EL (cell line): ENCODE measurements at places on chromosomes 7 and 10.

DNA sequence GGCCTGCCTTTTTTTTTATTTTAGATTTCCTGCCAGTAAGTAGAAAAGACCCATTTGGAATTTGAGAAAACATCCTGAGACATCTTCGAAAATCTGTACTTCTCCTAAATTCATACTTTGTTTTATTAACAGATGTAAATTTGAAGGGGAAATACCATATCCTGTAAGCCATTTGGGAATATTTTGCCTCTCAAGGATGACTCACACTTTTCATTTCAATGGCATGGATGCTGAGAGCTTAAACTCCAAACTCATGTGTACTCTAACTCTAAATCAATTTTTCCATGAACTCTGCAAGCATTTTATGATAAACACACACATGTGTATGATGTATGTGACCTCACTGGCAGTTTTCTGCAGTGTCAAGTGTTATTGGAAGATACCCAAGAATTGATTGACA is 89.0 kb downstream of the SEMA3A start:
- peak; percentile 28 for DNase-seq

GRCh38 chr7:120827371-120828118 is 30.4 kb downstream of the TSPAN12 start:
- DNase-seq = no peak

- no peak for DNase-seq
Observed at GRCh38 chr7:147106746-147107145, 990.1 kb downstream of the CNTNAP2 start.

- no peak for DNase-seq
Observed at GRCh38 chr10:1166828-1167275, 110.7 kb downstream of the WDR37 start.

DNA sequence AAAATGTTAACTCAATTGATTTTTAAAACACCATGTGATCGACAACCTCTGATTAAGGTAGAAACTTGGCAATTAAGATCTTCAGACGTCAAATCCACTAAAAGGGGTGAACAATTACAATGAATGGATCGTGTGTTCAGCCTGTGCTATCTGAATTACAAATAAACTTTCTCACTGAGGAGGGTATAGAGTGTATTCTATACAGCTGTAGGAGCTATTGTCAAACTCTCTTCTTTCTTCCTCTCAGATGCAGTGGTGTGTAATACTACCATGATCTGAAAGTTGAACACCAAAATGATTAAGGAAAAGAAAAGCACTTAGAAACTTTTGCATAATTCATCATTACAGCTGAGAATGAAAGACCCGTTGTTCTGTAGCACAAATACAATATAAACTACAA is 32.2 kb upstream of the MACC1 start:
- no peak for DNase-seq

- DNase-seq = no peak
Observed at GRCh38 chr7:158027646-158028045, 560.0 kb downstream of the PTPRN2 start.

DNA sequence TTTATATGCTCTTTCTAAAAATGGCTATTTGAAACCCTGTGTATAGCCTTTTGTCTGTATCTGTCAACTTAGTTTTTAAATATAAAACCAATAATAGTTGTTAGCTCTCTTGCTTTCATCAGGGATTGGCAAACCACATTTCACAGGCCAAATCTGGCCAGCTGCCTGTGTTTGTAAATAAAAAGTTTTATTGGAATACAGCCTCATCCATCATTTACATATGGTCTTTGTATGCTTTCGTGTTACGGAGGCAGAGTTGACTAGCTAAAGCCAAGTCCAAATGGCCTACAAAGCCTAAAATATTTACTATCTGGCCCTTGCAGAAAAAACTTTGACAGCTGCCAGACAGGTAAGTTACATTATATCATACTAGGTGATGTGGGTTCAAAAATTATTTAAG is 235.0 kb downstream of the BICC1 start:
- DNase-seq = no peak

DNA sequence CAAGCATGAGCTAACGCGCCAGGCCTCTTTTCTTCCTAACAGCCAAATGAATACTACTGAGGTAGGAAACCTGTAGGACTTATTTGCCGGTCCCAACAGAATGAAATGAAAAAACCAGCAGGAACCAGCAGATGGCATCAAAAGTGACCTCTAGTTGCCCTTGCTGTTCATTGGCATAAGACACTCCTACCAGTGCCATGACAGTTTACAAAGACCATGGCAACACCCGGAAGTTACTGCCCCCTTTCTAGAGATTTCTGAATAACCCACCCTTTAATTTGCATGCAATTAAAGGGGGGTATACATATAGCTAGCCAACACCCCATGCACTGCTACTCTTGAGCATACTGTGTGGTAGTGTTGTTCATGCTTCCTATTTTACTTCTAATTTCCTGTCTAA is 65.2 kb downstream of the ATE1 start:
- DNase-seq = no peak

GRCh38 chr7:665736-666453 is 60.6 kb upstream of the DNAAF5 start:
- DNase-seq = no peak

- DNase-seq = no peak
Observed at GRCh38 chr7:28954946-28955345, 3.2 kb downstream of the TRIL start.

DNA sequence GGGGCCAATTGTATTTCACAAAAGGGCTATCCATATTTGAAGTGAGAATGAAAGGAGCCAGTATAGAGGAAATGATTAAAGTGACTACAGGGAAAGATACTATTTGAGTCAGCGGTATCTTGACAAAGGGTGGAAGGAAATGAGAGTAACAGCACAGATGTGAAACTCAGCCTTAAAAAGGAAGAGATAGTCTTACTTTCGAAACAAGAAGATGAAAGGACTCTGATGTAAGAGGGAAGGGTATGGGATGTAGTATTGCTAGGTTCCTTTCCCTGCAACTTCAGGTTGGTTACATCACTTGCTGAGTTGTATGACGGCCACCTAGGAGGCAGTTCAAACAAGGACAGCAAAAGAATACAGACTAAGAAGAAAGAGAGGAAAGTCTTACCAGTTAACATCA is 13.7 kb downstream of the CISD1 start:
- no peak for DNase-seq

- DNase-seq = no peak
Observed at GRCh38 chr7:23894892-23895569, 185.0 kb downstream of the STK31 start.

DNA sequence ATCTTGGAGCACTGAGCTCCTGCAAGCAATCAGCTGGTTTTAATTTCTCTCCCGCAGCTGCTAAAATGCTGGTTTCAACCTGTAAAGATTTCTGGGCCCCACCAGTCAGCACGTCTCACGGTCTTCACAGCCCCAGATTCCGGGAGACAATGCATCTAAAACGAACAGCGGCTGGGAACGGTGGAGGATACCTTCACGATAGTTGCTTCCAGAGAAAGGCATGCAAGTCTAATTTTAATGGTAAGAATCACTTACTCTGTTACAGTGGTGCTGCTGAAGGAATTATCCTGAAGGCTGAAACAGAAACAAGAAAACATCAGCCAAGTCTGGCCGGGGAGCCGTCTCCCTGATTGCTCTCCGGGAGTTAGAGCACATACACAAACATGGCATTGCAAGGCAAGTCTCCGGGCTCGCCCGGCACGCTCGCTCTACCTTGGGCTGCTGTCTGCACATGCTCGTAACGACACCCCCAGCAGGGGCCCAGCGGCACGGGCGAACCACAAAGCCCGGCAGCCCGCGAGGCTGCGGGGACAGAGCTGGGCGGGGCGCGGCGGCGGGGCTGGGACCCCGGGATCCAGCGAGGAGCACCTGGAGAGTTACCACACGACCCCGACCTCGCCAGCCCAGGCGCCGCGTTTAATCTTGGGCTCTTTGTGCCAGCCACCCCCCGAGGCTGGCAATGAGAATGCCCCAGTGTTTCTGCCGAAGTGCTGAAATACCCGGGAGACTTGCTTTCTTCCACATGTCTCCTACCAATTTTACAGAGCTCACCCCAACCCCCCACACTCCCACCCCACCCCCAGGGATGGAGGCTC is at the start of gene FAM13C:
TSS of gene FAM13C (minus strand) at position 406 of the 815 bp plus-strand sequence. CDS start at position 317, 89 bp downstream.
- DNase-seq = peak; percentile 47

- DNase-seq = no peak
Observed at GRCh38 chr10:35182631-35183510, 56.2 kb downstream of the CREM start.

- no peak for DNase-seq
Observed at GRCh38 chr10:3195286-3195685, 22.7 kb upstream of the PITRM1 start.

DNA sequence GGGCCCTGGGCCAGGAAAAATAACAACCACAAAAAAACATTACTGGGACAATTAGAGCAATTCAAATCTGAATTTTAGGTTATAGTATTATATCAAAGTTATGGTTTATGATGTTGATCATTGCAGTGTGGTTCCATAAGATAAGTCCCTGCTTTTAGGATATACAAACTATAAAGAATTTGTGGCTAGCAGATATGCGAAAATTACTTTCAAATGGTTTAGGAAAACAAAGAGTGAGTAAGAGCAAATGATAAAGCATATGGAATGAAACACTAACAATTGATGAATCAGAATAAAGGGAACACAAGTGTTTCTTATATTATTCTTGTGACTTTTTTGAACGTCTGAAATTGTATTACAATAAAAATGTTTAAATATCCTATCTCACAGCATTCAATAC is 64.4 kb upstream of the HECTD2 start:
- DNase-seq = no peak

DNA sequence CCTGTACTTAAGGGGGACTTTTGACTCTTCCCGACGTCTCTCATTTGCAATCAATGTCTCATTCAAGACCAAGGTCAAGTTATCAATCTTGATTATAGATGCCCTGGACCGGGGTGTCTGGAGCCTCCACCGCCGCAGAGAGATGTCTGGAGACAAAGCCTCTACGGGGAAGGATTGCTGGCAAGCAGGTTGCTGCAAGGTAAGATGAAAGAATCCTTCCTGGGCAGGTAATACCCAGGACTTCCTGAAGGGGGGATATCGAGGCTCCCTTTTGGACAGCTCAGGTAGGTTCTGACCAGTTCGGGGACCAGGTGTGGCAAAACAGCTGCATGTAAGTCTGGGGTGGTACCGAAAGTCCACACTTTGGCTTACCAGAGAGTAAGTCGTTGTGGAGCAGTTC is 12.5 kb upstream of the CUX1 start:
- no peak for DNase-seq

GRCh38 chr7:112130729-112131410 is 75.3 kb downstream of the DOCK4 start:
- no peak for DNase-seq

GRCh38 chr10:4306871-4307270 is 519.1 kb upstream of the AKR1E2 start:
- no peak for DNase-seq

DNA sequence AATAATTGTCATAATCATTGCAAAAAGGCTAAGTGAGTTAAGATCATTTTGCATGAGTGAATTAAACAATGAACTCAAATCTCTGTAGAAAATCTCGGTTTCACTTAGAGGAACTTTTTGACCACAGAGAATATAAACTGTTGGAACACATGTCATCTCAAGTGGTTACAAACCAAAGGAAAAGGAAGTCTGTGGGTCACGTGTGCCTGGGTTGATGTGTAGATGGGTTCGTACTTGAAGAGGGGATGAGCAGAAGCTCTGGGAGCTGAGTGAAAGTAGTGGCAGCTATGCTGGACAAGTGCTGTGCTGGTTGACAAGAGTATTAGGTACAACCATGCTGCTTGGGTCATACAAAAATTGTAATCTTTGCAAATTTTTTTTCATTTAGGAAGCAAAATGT is 35.0 kb downstream of the GLRX3 start:
- DNase-seq = no peak

DNA sequence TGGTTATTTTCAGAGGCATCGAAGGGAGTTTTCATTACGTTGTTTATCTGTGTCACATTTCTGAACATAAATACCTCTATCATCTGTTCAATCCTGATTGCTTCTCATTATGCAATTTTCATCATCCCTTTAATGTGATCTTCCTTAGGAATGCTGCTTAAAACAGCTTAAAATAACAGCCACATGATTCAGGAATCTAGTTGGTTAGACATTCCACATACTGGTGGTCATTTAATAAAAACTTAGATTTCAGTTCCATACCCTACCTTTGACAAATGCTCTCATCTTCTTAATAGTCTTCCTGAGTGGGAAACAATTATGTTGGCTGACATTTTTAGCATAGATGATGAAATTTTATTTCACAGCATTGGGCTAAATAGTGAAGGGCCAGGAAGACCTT is 191.3 kb upstream of the CDCA7L start:
- peak; percentile 75 for DNase-seq

DNA sequence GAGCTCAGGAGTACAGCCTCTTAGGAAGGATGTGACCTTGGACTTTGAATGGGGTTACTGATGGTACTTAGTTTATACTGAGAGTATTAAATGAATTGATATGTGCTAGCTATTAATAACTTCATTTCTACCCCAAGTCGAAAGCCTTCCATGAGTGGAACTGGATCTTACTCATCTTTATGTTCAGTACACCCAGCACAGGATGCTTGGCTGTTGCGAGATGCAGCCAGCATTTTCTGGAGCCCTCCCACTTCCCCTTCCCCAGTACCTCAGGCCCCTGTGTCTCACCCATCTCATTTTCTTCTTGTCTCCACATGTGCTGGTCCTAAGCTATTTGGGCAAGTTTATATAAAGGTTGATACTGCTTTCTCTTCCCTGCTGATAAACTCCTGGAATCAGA is 7.2 kb downstream of the UPP1 start:
- no peak for DNase-seq

DNA sequence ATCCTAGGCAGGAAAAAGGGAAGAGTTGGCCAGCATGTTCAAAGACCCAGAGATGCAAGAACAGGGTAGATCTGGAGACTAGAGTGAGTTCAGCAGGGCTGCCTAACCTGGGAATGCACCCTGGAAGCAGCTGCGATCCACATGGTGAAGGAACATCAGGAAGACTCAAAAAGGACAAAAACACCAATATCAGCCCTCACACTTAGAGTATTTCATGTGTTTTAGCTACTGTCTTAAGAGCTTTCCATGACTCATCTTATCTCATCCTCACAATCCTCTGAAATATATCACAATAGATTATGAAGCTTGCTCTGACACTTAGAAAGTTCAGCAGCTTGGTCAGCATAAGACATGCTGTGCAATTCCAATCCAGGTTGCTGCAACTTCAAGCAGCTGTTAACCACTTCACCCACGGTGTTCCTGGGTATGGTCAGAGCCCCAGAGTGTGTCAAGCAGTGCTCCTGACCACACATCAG is 380.9 kb downstream of the PARD3 start:
- peak; percentile 70 for DNase-seq

- no peak for DNase-seq
Observed at GRCh38 chr7:20651960-20652544, 36.6 kb downstream of the ABCB5 start.

DNA sequence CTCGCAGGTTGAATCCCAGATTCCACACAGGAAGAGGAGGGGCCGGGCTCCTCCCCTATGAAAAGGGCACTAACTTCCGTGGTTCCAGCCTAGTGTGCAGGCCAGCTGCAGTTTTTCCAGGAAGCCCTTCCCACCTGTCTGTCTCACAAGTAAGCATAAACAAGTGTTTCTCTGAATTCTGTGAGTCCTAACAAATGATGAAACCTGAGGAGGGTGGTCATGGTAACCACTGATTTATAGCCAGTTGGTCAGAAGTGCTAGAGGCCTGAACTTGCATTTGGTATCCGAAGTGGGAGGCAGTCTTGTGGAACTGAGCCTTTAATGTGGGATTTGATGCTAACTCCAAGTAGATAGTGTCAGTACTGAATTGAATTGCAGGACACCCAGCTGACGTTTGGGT is 54.7 kb upstream of the STEAP4 start:
- DNase-seq = no peak

- no peak for DNase-seq
Observed at GRCh38 chr10:32878646-32879045, 79.4 kb downstream of the ITGB1 start.

GRCh38 chr7:45035893-45036292 is 35.9 kb downstream of the CCM2 start:
- no peak for DNase-seq
